ENCODE measurements at places on chromosomes 7 and 10.

GRCh38 chr7:18474944-18475343, 20.6 kb upstream of the HDAC9 start:
- DNase-seq = no peak

GRCh38 chr10:30988831-30989435, 42.7 kb downstream of the ZNF438 start:
- no peak for DNase-seq

DNA sequence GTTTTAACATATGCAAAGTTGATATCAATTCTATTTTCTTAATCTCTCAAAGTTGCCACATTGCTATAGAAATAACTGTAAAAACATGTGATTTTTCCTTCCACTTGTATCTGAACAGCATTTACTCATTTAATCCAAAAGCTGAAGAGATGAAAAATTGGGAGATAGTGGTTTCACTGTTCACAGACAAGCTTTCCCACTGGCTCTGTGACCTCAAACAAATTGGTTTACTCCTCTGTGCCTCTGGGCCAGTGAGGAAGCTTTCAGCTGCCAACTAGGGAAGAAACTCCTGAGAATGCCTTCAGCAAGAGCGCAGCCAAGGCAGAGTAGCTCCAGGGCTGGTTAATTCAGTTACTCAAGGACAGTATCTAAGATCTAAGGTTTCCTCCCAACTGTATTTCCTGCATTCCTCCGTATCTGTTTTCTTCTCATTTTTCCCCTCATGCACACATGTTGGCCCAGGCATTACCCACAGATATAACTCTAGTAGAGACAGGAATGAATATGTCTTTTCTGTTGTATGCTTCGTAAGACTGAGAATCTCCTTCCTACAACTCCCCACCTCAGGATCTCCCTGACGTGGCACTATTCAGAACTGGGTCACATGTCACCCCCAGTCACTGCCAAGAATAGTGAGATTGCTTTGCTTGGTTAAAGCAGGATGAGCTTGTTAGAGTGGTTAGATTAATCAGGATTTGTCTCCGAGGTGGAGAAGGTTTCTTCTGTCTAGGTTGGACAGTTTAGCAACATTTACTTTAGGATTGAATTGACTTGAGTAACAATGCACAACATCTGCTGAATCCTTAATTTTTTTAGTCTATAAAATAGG, 315.7 kb downstream of the NRG3 start:
- no peak for DNase-seq

GRCh38 chr10:79084012-79084971, 15.5 kb downstream of the ZMIZ1 start:
- DNase-seq = no peak

DNA sequence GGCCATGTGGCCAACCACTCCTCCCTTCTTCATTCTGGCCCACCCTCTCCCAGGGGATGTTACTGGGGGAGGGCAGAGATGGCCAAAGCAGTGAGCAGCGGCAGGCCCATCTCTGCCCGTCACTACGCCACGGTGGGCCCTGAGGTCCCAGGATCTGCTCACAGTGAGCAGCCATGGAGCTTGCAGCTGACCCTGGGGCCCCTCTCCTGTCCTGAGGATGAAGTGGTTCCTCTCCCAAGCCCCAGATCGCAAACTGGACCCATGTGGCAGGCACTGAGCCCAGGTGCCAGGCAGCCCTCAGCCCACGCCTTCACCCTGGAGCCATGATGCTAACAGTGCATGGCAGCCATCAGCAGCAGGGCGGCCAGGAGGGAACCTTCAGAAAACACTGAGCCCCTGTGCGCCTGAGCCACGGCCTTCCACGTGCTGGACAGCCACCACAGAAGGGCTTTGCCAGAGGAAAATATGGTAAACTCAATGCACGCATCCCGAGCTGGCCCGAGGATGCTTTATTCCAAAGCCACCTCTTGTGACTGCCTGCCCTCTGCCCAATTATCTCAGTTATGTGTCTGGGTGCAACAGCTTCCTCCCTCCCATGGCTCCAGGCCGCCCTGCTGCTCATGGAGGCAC, 485.7 kb downstream of the PTPRN2 start:
- no peak for DNase-seq

GRCh38 chr10:1573334-1573969, 163.9 kb downstream of the ADARB2 start:
- no peak for DNase-seq

DNA sequence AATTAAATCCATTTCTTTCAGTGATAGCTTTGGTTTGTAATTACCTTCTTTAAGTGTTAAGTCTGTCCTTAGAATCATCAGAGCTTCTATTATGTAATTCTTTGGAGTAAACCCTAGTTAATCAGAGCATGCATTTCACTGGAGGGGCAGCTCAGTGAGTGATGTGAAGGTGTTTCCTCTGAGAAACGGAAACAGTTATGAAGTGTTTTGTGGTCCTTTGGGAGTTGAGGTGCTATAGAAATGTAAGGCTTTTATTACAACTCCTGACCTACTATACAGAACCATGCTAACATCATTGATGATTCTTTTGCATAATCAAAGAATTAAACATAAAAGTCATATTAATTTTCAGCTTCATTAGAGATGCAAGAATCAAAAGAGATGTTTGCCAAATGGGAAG, 141.5 kb downstream of the EXOC4 start:
- no peak for DNase-seq

- DNase-seq = no peak
Observed at GRCh38 chr10:33709008-33709753, 374.7 kb upstream of the NRP1 start.

- DNase-seq = no peak
Observed at GRCh38 chr10:112379635-112380296, 5.8 kb downstream of the ACSL5 start.

DNA sequence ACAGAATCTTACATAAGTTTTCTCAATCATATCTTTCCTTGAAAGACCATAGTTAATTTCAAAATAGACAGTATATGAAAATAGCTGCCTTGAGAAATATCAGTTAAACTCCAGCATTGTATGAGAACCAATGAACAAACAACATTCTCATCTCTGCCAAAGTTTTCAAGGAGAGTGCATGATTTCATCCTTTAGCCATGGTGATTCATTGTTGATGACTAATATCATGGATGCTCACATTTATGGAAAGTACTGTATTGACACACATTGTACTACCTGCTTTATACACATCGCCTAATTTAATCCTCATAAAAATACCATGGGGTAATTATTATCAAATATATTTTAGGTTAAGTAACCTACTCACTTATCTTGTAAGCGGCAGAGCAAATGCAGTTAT, 250.3 kb downstream of the CNTNAP2 start:
- DNase-seq = no peak

GRCh38 chr10:88318803-88319202, 264.3 kb downstream of the RNLS start:
- DNase-seq = no peak

DNA sequence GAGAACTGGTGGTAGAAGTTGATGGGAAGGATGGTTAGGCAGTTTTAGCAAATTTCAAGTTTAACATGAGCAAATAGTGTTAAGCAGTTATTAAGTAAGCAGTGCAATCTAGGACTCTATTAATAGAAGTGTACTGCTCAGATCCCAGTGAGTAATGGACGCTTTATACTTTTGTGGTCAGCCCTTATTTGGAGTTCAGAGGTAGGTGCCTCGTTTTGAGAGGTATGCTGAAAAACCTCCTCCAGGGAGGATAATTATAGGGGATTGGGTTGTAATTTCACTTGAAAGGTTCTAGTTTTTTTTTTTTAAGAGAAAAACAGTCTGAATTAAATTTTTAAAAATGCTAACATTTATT, 33.5 kb upstream of the CCDC7 start:
- no peak for DNase-seq

- no peak for DNase-seq
Observed at GRCh38 chr10:86062647-86063145, 303.9 kb downstream of the GRID1 start.

- no peak for DNase-seq
Observed at GRCh38 chr10:87775766-87776165, 42.3 kb downstream of the ATAD1 start.

DNA sequence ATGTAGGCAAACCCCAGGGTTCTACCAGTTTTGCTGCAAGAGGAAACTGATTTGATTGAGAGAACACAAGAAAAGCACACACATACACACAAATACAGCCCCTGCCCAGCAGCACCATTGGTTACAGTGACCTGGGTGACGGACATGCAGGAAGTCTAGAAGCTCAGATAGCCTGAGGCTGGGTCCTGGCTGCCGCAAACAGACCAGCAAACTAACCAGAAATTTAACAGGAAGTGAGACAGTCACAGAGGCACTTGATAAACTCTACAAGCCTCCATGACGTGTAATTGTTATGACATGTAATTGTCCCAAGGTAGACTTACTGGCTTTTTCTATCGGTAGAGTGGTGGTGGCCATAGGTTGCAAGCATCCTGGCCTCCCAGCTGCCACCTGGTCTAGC, 58.9 kb downstream of the PRKAR2B start:
- DNase-seq = no peak

- peak; percentile 46 for DNase-seq
Observed at GRCh38 chr7:727806-728460, 852 bp upstream of the PRKAR1B start.

- no peak for DNase-seq
Observed at GRCh38 chr10:381805-382204, 246.6 kb downstream of the ZMYND11 start.

- peak; percentile 70 for DNase-seq
Observed at GRCh38 chr10:86688398-86688921, 20.1 kb downstream of the LDB3 start.

- no peak for DNase-seq
Observed at GRCh38 chr10:17101257-17101909, 28.2 kb downstream of the CUBN start.

DNA sequence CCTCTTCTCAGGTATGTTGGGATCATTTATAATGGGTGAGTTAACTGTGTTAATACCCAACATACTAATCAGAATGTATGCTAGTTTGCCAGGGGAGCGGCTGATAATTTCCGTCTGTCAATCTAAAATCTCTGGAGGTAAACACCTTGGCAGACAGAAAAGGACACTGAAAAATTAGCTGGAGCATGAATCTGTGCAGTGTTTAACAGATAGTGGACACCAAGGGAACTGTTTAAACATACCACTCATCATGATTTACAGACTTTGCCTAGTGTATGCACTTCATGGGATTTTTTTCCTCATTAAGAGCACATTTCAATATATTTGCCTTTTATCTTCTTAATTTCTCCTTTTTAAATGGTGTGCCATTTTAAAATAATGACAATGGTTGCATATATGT, 68.2 kb downstream of the SLC13A1 start:
- DNase-seq = no peak

GRCh38 chr7:80060218-80060806, 74.3 kb upstream of the GNAI1 start:
- DNase-seq = peak; percentile 30

DNA sequence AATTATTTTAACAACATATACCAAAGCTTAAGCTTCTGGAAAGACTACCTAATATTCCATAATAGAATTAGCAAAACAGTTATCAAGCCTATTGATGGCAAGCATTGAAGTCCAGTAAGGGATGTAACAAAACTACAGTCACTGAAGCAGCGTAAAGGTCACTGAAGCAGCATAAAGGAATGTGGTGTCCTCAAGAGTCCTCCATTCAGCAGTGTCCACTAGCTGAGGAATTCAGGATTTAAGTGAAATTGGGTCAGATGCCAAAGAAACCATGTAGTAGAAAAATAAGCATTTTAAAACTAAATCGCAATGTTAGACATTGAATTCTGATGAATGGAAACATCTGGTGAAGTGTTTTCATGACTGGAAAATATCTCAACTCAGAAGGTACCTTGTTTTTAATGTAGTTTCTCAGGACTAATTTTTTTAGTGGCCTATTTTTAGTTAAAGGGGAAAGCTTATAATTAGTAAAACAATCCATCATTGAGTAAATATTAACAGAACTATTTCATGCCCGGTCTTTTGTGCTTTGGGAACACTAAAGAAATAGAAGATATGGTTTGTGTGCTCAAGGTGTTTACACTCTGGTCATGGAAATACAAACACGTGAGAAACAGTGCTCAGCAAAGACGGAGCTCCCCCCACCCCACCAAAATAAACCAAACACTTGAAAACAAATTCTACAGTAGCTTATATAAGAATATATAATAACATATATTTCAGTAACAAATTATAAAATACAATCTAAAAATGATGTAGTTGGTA, 121.4 kb downstream of the CDK14 start:
- DNase-seq = no peak

- DNase-seq = no peak
Observed at GRCh38 chr7:2080060-2080387, 152.7 kb downstream of the MAD1L1 start.

DNA sequence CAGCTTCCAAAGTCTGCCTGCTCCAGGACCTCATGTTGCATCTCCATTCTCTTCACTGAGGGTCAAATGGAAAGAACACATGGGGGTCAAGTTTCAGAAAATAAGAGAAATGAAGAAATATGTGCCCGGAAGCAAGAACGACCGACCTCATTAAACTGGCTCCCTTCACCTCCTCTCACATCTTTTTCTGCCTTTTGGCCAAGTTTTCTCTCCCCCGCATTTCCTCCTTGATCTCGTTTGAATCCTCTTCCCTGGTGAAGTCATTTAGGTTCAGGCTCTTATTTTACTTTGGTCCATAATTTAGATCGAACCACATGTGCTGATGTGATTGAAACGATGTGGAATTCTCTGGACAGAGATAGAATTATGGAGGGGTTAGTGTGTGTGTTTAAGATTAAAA, 44.2 kb downstream of the EGFR start:
- DNase-seq = no peak

DNA sequence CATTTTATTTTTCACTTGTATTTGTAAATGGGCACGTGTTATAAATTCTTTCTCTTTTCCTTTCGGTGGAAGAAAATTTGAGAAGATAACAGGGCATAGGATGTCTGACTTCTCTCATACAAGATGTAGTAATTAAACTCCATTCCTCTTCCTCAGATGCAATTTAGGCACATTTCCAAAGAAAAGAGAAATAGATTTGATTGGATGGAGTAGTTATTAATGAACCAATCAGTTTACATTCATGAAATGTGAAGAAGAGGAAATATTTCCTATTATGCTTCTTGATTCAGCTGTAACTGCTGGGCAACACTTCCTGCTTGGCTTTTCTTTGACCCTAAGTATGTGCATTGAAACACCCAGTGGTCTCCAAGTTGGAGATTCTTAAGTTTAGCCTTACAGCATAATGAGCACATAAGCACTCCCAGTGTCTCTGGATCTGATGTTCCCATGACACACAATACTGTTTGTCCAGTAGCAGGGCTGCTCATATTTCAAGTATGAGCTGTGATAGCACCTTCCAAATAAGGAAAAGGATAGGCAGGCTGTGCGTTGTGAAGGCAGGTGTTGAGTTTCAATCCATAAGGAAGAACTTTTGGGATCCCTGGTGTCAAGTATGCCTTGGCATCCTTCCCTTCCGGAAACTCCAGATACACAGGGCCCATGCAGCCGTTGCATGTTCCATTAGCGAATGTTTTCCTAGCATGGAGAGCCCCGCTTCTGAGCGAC, 33.4 kb upstream of the COBL start:
- DNase-seq = no peak

DNA sequence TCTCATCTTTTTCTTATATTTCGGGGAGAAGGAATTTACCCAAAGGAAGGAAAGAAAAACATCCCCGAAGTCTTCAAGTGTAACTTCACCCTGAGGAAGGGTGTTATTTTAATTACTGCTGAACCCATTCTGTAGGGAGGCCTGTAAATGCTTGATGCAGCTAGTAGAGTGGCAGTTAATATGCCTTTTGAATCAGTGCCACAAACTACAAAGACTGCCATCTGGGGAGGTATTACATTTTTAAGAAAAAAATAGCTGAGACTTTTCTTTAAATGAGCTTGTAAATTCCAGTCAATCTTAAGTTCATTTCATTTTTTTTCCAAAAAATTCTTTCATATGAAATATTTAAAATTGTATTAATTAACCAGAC, 233.1 kb upstream of the FERD3L start:
- no peak for DNase-seq

Measured in D341Med (cell line).